ENCODE measurements at places on chromosomes 6 and 20.

GRCh38 chr6:106181664-106182418 lies 95.7 kb downstream of the PRDM1 start:
- DNase-seq, result peak; percentile 60

DNA sequence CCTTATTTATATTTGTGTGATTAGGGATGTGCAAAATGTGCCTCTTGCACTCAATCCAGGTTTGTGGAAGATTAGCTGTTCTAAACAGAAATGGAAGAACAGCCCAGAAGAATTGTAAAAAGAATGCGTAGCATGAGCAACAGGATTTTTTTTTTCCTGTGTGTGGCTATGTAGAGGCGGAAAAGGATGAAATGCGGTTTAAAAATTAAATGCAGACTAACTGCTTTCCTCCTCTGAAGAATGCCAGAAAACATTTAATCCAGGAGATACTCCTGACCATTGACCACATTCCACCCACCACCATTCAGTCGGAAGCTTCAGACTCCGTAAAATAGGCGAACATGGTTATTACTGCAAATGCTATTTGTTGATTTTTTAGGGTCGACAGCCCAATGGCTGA lies 83.4 kb downstream of the BMP6 start:
- DNase-seq, result peak; percentile 50

DNA sequence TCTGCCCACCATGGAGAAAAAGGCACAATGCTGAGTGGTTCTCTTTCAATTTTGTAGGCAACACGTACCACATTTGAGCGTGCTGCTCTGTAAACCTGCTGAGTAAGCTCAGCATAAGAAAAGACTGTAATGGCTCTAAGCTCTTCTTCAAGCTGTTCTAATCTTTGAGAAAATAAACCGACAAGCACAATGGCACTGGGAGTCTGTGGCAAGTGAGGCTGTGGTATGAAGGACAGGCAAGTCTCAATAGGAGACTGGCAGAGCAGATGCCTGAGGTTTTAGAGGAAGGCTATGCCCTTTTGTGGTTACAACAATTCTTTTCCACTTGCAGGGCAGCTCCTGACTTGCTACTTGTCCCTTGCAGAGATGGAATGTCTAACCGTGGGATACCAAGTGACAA lies 136.7 kb upstream of the EXOC2 start:
- DNase-seq, result peak; percentile 57

- peak; percentile 63 for DNase-seq
Observed at GRCh38 chr6:11323666-11324452, 91.4 kb upstream of the NEDD9 start.

- DNase-seq, result no peak
Observed at GRCh38 chr20:40657526-40657925, 31.5 kb downstream of the MAFB start.

GRCh38 chr6:161963634-161964234 lies 689.9 kb upstream of the AGPAT4 start:
- no peak for DNase-seq

- no peak for DNase-seq
Observed at GRCh38 chr20:39946931-39947330, 742.1 kb downstream of the MAFB start.
